ENCODE measurements at places on chromosomes 12 and 14. TPM values are rescaled to one million over a fixed set of nuclear protein-coding genes. Genes with fewer than 3 reads are reported as not detected.

GYS2 gene
- polyA plus RNA-seq: 0.17 TPM

BCL2L14 gene
- 0.67 TPM for polyA plus RNA-seq

PRH2 gene
- 0.50 TPM for polyA plus RNA-seq

ACSM4 gene
- polyA plus RNA-seq: not detected

CD69 gene
- 1.3 TPM for polyA plus RNA-seq

GUCY2C gene
- 1.1 TPM for polyA plus RNA-seq

KRT86 gene
- not detected for polyA plus RNA-seq

GPR68 gene
- 3.1 TPM for polyA plus RNA-seq

GNG2 gene
- 65.3 TPM for polyA plus RNA-seq

PUS7L gene
- polyA plus RNA-seq: 18.5 TPM

MANSC4 gene
- 0.95 TPM for polyA plus RNA-seq

NXPH4 gene
- 4.2 TPM for polyA plus RNA-seq

NUBPL gene
- polyA plus RNA-seq: 17.9 TPM

TAS2R7 gene
- not detected for polyA plus RNA-seq

DAO gene
- polyA plus RNA-seq: 0.58 TPM

LRP1 gene
- polyA plus RNA-seq: 64.5 TPM

PPP4R4 gene
- polyA plus RNA-seq: 0.32 TPM

All from left kidney (tissue), 8 donors.